H1 (cell line): ENCODE measurements at places on chromosomes 6 and 20.

- no peak for DNase-seq
These were observed 61.8 kb downstream of the EPM2A start for GRCh38 chr6:145673504-145673903.

- DNase-seq = no peak
These were observed 8.0 kb upstream of the COL21A1 start for GRCh38 chr6:56255349-56255748.

DNA sequence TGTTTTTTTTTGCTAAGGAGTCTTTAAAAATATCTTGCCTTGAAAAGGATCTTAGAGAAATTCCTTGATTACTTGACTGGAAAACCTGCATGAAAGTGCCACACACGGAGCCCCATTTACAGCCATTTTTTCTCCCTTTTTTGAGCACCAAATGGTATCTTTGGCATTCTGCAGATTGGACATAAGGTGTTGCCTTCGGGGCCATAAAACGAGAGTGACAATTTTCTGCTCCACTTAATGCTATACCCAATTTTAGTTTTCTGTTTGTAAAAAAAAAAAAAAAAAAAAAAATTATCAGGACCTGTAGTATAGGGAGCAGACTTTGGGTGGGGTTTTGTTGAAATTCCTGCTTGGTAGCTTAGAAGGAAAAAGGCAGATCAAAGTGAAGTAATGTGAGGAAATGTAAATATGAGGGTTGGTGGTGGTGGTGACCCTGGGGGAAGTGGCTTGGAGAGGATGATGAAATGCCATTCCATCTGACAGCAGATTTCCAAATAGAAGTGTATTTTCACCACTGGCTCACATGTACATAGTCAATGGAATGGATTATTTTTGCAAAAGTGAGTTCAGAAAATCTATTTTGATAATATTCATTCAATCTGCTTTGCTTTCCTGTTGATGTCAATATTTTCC is 212.1 kb upstream of the SOX4 start:
- no peak for DNase-seq

DNA sequence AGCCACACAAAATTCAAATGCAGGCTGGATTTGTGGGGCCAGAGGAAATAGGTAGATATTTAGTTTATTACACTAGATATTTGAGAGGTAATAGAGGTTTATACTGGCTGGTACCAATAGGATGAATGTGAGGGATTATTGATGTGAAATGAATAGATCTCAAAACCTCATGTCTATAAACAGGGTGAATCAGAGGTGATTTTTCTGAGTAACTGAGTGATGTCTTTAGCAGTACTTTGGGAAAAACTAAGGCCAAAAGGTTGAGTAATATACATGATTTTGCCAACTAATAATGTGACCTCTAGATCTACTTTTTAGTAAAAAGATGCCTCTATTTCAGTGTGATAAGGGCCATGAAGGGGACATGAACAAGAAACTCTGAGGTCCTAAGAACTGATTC is 86.8 kb downstream of the HAO1 start:
- DNase-seq = no peak

- DNase-seq = no peak
These were observed 38.1 kb upstream of the ZBTB24 start for GRCh38 chr6:109521080-109521479.

DNA sequence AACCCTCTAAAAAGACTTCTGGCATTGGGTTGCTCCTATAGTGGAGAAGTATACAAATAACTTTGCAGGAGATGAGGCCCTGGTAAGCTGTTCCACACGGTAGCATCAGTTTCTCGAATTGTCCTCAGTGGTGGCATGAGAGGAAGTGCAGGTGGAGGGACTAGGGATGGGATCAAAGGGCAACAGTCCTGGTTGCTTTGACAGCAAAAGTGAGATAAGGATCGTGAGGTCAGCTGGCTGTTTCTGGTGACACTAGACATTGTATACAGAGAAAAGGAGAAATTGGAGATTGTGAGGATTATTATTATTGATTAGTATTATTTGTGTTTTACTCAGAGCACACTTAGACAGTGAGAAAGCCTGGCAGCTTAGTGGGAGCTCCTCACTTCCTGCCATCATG is 61.3 kb upstream of the EXOC2 start:
- no peak for DNase-seq

DNA sequence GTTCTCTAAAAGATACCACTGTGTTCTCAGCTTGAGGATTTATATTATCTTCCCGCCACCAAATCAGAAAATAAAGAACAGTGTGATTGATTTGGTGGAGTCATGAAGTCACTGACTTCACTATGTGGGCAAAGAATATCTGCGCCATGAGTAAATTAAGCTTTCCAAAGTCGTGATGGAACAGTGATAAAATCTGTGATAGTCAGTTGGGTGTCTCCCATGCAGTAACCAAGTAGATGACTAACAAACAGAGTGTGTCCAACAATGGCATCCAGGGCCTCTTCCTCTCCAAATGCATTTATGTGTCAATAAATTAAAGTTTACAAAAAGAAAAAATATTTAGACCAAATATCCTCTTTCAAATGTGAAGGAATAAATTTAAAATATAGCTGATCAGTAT is 87.0 kb upstream of the DST start:
- DNase-seq = no peak

- DNase-seq = no peak
These were observed 102.1 kb downstream of the NRSN1 start for GRCh38 chr6:24228123-24228522.
